Hindlimb muscle (tissue), 1 donor: ENCODE measurements at places on chromosomes 5 and 9. TPM values are rescaled to one million over a fixed set of nuclear protein-coding genes. Genes with fewer than 3 reads are reported as not detected.

The GRM6 gene
- 0.72 TPM for polyA plus RNA-seq

- no peak for DNase-seq
Measured at GRCh38 chr9:134486596-134486995, 155.0 kb upstream of the COL5A1 start.

GRCh38 chr9:37025071-37025822 is 8.8 kb downstream of the PAX5 start:
- DNase-seq, result no peak

- no peak for DNase-seq
Measured at GRCh38 chr9:115057559-115057958, 60.4 kb downstream of the TNC start.

DNA sequence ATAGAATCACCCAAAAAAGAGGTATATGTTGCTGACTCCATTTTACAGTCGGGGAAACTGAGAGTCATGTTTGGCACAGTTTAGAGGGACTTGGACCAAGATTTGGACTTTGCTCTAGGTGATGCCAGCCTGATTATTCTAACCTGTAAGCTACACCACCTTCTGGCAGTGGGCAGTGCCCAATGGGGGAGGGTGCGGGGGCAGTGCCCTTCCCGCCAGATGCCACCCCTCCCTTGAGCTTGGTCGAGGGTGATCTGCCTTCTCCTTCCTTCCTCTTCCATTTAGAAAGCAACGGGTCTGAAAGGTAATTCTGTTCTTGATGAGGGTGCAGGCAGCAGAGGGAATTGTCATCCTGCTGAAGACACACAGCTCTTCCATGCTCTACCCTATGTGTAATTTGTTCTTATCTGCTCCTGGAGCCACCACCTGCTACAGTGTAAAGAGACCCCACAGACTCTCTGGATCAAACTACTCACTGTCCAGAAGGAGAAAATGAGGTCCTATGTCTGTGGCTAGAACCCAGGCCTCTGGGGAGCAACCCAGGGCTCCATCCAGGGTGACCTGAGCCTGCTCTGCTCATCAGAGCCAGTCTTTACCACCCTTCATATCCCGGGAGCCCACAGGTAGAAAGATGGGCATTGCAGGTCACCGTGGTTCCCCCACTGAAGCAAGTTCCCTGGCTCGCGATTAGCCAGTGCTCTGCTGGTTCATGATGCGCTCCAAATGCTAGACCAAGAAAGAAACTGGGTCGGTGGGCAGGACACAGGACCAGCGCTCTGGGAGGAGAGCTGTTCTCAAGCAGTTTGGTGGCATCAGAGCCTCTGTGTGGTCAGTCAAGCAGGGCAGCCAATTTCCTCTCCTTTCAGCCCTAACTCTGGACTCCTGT is 156.2 kb downstream of the RGS3 start:
- DNase-seq, result no peak

- no peak for DNase-seq
Measured at GRCh38 chr5:56574778-56575177, 240.6 kb upstream of the MAP3K1 start.
